ENCODE measurements at places on chromosomes 3 and 15.
A peak's percentile ranks its signal among the peaks of the same experiment; 100 is the strongest.

DNA sequence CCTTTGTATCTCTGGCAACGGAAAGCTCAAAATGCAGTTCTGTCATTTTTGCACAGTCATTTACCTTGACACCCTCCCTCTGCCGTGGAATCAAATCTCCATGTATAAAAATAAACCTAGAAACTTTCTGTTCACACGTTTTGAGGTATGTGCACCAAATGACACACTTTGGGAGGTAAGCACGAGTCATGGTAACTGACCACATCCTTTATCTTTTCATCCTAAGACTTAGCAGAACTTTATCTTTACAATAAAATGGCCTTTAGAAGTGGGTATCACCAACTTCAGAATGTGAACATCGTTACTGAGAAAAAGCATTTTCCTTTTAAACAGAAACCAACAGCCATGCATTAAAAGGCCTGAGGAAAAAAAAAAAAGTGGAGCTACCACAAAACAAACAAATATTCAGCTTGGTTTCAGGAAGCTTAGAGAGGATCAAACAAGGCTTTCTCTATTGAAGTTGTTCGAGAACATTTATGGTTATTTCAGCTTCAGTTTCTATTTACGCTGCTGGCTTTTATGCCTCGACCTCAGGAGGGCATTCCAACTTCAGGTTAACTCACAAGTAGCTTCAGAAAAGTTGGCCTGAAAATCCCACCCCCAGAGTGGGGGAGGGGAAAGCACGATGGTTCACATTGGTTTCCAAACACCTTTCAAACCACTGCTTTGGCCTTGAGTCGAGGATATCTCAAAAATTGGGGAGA is 171.1 kb upstream of the ICE2 start:
- H3K4me1 ChIP-seq: peaks cover 18% of the 10 kb centered on the region
- H3K27ac ChIP-seq: peak overlapping the region; percentile 79
- no peaks in the 10 kb centered on the region for H3K36me3 ChIP-seq
- peaks cover 17% of the 10 kb centered on the region for H3K27me3 ChIP-seq
- peak; percentile 51 for DNase-seq

DNA sequence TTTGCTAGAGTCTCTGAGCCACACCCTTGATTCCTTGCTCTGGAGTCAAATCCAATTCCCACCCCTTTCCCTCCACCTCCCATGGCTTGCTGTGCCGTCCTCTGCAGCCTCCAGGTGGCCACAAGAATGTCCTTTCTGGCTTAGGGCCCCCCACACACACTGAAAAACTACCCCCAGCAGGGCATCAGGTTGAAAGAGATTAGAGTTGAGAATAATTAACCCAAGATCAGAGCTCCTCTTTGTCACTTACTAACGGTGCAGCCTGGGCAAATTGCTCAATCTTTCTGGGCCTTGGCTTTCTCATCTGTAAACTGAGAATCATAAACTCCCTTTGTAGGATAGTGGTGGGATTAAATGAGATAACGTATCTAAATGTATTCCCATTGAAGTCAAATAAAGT is 78.5 kb downstream of the MRPL46 start:
- no peaks in the 10 kb centered on the region for H3K36me3 ChIP-seq
- no peak overlapping the region for H3K4me3 ChIP-seq
- H3K27me3 ChIP-seq: no peaks in the 10 kb centered on the region
- no peak overlapping the region for H3K27ac ChIP-seq
- DNase-seq: no peak

DNA sequence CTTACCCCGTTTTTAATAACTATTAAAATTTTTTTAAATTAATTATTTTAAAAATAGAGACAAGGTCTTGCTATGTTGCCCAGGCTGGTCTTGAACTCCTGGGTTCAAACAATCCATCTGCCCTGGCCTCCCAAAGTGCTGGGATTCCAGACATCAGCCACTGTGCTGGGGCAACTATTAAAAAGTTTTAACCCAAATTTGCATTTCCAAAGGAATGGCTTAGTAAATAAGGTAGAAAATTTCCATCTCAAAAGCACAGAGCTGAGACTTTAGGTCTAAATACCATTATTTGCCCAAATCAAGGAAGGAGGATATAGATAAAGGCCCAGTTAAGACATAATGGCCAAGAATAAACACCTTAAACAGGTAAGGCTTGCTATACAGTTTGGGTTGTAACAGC is 56.4 kb downstream of the MINDY4B start:
- peaks cover 14% of the 10 kb centered on the region for H3K27me3 ChIP-seq
- H3K4me1 ChIP-seq: no peaks in the 10 kb centered on the region
- H3K27ac ChIP-seq: no peak overlapping the region
- no peak for DNase-seq

DNA sequence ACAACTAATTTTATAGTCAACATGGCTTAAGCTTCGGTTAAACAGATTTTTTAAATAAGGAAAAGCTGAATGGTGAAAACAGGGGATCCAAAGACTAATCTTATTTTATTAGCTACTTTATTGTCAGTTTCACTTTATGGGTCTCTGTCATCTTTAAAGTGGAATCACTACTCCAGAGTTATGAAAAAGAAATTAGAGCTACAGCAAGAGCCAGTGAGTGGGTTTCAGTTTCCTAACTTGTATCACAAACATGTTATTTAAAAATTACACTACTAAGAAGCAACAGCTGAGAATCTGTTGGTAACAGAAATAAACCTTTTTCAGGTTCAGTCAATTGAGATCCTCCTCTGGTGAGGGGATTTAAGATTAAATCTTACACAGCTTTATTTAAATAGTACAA is 10.0 kb downstream of the PHC3 start:
- no peaks in the 10 kb centered on the region for H3K27me3 ChIP-seq
- peaks cover 30% of the 10 kb centered on the region for H3K4me1 ChIP-seq
- peak overlapping the region; percentile 76 for H3K27ac ChIP-seq
- H3K4me3 ChIP-seq: peak overlapping the region; percentile 56
- no peak for DNase-seq

DNA sequence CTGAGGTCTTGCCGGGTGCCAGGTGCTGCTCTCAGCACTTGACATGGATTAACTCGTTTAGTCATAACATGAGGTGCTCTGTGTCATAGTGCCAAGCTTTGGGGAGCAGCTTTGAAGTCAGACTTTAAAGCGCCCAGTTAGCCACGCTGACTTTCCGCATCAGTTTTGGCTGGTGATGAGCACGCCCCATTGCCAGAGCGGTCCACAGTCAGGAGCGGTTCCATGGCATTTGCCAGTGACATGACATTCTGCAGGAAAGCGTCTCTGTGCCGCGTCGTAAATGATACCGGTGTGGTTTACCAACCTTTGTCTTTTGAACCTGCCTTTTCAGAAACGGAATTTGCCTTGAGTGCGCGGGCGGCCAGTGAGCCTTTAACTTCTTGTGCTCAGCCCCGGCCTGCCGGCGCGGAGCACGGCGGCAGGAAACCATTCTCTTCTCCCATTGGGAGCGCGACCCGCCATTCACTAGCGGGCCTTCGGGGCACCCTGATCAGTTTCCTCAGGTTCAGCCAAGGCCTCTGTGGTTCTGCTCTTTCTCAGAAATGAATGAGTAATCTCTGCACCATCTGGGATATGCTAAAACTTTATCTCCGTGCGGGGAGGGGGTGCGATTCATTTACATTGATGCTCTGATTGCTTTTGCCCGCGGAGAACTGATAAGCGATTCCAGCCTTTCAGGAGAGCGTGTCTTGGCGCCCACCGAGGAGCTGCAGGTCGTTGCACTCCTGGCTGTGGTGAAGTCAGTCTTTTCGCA is 1.7 kb upstream of the SLC2A2 start:
- H3K27me3 ChIP-seq: peaks cover 32% of the 10 kb centered on the region
- H3K4me3 ChIP-seq: no peak overlapping the region
- no peak overlapping the region for H3K27ac ChIP-seq
- no peaks in the 10 kb centered on the region for H3K4me1 ChIP-seq

- H3K4me3 ChIP-seq: peak overlapping the region; percentile 100
- H3K4me1 ChIP-seq: peaks cover 54% of the 10 kb centered on the region
- DNase-seq: no peak
Measured at GRCh38 chr3:122562923-122563716, 980 bp downstream of the PARP9 start.

DNA sequence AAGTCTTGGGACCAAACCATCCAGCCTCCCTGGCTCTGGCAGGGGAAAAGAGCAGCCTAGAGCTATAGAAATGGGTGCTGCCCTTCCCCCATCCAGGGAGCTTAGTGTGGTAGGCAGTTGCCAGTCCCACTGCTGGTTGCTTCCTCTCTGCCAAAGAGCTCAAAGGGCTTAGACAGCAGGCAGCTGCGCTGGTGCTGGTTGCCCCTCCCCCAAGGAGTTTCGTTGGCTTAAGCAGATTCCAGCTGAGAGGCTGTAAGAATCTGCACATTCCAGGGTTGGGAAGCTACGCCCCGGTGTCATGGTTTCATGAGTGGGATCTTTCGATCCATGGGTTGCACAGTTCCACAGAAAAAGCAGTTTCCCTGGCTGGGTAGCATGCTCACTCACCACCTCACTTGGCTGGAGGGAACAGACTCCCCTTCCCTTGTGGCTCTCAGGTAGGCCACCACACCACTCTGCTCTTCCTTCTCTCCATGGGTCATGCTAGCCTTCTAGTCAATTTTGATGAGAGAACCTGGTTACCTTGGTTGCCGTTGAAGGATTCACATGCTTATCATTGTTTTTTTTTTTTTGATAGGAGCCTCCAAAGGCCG is 195.1 kb downstream of the EPHA6 start:
- no peaks in the 10 kb centered on the region for H3K36me3 ChIP-seq
- H3K27ac ChIP-seq: no peak overlapping the region
- no peak overlapping the region for H3K4me3 ChIP-seq
- no peaks in the 10 kb centered on the region for H3K4me1 ChIP-seq
- H3K27me3 ChIP-seq: no peaks in the 10 kb centered on the region
- no peak for DNase-seq

- no peaks in the 10 kb centered on the region for H3K36me3 ChIP-seq
- H3K4me1 ChIP-seq: no peaks in the 10 kb centered on the region
- H3K4me3 ChIP-seq: no peak overlapping the region
- H3K27ac ChIP-seq: no peak overlapping the region
- H3K27me3 ChIP-seq: peaks cover 4% of the 10 kb centered on the region
Measured at GRCh38 chr3:16186086-16186485, 11.6 kb downstream of the GALNT15 start.

DNA sequence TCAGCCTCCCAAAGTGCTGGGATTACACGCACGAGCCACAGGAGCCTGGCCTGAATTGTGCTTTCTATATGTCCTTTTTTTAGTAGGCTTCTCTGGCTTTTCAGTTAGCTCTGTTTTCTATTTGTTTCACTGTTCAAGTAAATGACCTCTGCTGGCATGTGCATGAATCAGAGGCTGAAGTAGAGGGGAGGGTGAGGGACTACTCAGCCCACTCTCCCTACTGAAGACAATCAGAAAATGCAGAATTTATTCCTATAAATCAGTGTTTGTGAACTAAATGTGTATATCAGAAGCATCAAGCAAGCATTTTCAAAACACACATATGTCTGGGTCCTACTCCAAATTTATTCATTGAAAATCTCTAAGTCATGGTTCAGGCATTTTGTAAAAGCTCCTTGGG is 45.0 kb downstream of the ZMAT3 start:
- DNase-seq: no peak
- peaks cover 14% of the 10 kb centered on the region for H3K4me1 ChIP-seq
- no peak overlapping the region for H3K27ac ChIP-seq
- no peaks in the 10 kb centered on the region for H3K27me3 ChIP-seq
- H3K36me3 ChIP-seq: peaks cover 17% of the 10 kb centered on the region

DNA sequence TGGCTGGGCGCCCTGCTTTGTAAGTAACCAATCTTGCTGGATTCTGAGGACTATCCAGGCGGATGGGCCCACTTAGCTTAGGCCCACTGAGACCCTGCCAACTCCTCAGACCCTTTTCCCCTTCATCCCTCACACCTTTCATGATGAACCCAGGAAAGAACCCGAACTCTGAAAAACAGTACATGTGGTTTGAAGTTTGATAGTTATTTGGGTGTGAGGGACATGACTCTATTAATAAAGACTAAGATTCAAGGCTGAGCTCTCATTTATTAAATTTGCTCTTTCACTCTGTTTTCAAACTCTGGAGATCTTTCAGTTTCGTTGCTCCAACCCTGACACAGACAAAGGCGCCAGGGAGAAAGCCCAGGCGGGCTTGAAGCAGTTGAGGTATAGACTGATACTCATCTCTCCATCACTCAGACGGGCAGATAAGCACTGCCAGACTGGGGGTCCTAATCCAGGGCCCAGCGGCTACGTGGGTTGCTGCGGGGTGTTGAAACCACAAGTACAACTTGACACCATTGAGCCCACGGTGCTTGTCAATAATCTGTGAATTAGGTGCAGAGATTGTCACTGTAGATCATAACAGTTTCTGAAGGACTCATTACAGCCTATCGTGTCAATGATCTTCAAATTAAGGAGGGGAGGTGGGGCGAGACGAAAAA is 7.2 kb upstream of the SOX2 start:
- DNase-seq: no peak
- peaks cover 16% of the 10 kb centered on the region for H3K4me1 ChIP-seq
- H3K4me3 ChIP-seq: peak overlapping the region; percentile 21
- peaks cover 86% of the 10 kb centered on the region for H3K27me3 ChIP-seq
- H3K27ac ChIP-seq: no peak overlapping the region

DNA sequence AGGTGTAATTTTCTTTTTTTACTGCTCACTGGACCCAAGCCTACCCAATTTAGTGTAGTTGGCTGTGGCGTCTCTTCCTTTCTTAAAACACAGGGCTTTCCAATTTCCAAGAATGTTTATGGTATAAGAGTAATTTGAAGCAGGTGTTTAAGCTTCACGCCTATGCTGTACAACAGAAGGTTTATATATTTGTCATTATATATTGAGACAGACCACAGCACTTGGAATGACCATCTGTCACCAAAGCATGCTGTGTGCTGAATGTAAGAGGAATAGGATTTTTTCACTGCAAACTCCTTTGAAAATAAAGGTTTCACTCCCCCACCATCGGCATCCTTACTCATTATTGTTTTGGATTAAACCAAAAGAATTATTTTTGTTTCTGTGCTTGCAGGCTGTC is 325.7 kb downstream of the OTOL1 start:
- no peaks in the 10 kb centered on the region for H3K4me1 ChIP-seq
- H3K27me3 ChIP-seq: no peaks in the 10 kb centered on the region
- H3K27ac ChIP-seq: no peak overlapping the region

DNA sequence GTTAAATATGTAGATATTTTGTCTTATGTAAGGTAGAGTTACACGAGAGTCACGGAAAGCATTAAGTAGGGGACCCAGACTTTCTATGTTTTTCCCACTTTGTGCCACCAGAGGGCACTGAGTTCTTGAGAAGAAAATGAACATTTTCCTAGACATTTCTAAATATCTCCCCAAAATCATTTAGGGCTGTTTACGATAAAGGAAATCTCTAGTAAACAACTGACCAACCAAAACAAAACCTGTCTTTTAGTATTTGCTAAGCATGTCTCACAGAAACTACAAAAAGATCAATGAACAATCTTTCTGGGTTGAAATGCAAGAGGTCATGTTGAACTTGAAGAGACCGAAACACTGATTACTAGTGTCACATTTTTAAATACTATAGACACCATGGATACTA is 16.1 kb downstream of the POU1F1 start:
- DNase-seq: no peak
- peaks cover 8% of the 10 kb centered on the region for H3K4me1 ChIP-seq
- H3K27ac ChIP-seq: no peak overlapping the region
- peaks cover 8% of the 10 kb centered on the region for H3K27me3 ChIP-seq
